ENCODE measurements at places on chromosomes 6 and 20.

DNA sequence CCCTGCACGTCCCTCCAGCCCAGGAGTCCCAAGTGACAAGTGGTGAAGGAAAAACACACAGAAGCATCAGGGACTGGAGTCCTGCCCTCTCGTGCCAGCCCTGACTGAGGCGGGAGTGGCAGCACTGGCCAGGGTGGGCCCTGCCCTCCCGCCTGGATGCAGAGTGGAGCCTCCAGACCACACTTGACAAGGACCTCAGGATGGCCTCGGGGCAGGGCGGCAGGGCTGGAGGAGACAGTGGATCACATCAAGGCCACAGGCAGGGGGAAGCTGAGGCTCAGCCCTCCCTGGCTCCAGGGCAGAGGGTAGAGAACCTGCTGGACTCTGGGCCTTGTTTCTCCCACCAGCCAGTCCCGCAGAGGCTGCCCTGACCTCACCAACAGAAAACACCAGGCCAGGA, 128.8 kb upstream of the CDH4 start:
- no peak for DNase-seq

DNA sequence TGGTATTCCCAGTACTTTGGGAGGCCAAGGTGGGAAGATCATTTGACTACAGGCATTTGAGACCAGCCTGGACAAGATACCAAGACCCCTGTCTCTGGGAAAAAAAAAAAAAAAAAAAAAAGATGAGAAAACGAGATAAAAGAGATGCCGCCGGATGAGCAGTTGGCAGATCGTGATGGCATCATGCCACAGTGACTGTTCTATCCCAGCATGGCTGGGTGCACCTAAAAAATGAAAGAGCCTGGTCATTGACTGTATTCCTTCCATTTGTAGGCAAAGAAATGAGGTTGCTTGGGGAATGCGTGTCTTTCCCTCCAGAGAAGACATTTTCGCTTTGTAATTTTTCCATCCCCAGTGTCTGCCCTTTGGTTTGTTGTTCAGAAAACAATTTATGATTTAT, 12.9 kb downstream of the AKAP12 start:
- DNase-seq = no peak

- no peak for DNase-seq
Measured at GRCh38 chr20:60365882-60366281, 407.7 kb downstream of the CDH26 start.

- DNase-seq = no peak
Measured at GRCh38 chr20:15807271-15807670, 766.0 kb downstream of the KIF16B start.

Measured in stimulated activated CD4-positive, alpha-beta T cell treated with anti-CD3 and anti-CD28 coated beads, Interleukin-1b, Interleukin-23, amount 100 ng/mL, for 4 hours (primary cell).